Fibroblast of lung (primary cell): ENCODE measurements at places on chromosomes 2 and 18.

DNA sequence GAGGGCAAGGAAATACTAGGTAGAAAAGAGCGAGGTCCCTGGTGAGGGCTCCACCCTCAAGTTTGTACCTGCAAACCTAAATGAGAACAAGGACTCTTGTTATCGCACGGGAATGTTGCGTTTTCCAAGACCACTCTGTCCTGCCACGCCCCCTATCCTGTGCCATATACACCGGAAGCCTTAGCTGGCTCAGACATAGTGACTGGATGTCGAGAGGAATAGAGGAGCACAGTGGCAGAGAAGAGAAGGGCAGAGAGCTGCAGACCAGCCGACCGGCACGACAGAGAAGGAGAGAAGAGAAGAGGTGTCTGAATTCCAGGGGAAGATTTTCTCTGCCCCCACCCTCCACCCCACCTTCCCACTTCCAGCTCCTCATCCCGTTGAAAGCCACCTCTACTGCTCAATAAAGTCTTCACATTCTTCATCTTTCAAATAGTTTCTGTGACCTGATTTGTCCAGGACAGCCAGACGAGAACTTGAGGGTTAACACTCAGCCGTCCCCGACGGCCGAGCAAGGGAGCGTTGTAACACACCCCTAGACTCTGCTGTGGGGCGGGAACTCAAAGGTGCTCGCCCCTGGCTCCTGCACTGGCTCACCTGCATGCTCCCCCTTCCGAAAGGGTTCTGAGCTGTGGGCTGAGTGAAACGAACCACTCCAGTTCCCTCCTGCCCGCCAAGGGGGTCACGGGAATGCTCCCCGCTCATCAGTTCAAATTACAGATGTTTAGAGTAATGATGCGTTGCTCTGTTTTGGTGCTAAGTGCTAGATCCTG lies 24.9 kb upstream of the COL3A1 start:
- no peak for DNase-seq

DNA sequence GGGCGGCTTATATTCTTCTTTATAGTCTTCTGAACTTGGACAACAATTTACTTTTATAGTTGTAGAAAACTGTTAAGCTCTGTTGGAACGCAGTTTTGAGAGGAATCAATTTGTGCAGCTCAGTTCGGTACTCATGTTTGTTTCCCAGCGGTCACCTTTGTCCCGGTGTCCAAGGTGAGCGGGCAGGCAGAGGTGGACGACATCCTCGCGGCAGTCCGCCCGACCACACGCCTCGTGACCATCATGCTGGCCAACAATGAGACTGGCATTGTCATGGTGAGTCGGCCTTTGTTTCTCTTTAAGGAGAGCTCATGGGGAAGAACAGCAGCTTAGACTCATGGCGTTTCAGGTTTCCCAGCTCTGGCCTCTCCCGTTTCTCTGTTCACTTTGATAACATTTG lies 18.6 kb upstream of the ESPNL start:
- DNase-seq = no peak

GRCh38 chr2:187319441-187320108 lies 128.5 kb downstream of the CALCRL start:
- peak; percentile 17 for DNase-seq

DNA sequence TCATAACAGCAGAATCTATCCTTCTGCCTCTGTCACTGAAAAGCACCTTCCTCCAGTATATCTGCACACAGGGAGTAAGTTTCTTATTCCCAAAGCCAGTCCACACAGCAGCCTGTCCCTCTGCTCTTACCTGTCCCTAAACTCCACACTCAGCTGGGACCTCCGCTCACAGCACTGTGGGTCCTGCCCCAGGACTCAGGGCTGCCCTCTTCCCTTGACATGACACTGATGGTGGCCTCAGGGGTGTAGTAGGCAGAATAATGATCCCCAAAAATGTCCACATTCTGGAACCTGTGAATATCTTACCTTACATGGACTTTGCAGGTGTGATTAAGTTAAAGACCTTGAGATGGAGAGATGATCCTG lies 39.7 kb upstream of the EML4 start:
- DNase-seq = no peak

DNA sequence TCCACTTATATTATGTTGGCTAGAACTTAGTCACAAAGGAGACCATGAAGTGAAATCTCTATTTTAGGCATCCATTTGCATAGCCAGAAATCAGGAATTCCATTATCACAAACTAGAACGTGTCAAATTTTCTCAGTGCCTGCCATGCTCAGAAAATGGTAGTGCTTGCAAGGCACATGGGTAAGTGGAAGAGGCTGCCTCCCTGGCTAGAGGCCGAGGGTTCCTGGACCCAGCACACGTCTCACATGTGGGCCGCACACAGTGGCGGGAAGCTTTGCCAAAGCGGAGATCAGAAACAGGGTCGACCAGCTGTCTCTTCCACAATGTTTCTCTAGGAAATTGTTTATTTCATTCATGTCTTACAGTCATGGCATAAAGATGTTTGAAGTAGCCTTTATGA lies 42.3 kb downstream of the TRAF3IP1 start:
- no peak for DNase-seq

GRCh38 chr2:80257450-80257849 lies 47.1 kb downstream of the LRRTM1 start:
- no peak for DNase-seq

DNA sequence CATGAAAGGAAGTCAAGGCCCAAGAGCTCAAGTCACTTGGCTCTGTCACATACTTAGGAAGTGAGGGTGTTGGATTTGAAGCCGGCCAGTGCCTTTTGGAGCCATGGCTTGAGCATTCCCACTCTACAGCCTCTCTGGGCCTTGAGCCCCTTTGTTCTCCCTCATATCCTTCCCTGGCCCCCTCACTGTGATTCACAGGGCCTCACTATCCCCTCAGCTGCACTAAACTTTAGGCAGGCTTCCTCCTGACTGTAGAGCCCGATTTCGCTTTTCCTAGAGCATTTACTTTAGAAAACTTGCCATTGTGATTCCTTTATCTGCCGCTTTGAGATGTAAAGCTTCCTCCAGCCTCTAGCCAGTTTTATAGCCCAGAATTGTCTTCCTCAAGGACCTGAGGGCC lies 107.6 kb downstream of the FBXO15 start:
- DNase-seq = no peak
